ENCODE measurements at places on chromosomes 5 and 9.

DNA sequence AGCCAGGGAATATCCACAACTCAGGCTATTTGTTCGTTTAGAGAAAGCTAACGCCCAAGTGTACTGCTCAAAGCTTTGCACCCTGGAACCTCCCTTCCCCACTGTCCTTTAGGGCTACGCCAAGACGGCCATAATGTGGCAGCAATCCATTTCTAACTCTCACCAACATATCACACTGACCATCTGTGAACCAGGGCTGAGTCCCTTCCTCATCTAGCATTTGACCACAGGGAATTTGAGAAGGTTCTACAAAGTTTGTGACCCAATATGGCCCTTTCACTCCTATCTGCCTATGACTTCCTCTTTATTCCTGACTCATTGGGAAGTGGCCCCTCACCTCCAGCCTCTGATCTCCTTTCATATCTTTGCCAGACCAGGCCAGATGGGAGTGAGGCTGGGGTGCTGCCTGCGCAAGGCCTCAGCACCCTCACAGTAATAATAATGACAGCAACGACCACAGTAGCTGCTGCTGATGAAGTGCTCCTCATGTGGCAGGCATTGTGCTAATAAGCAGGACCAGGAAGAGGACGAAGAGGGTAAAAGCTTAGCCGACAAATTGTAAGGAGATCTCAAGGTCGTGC is 9.3 kb upstream of the ARAP3 start:
- DNase-seq = no peak

- DNase-seq = no peak
These were observed 198.1 kb downstream of the CHSY3 start for GRCh38 chr5:130102375-130102774.

DNA sequence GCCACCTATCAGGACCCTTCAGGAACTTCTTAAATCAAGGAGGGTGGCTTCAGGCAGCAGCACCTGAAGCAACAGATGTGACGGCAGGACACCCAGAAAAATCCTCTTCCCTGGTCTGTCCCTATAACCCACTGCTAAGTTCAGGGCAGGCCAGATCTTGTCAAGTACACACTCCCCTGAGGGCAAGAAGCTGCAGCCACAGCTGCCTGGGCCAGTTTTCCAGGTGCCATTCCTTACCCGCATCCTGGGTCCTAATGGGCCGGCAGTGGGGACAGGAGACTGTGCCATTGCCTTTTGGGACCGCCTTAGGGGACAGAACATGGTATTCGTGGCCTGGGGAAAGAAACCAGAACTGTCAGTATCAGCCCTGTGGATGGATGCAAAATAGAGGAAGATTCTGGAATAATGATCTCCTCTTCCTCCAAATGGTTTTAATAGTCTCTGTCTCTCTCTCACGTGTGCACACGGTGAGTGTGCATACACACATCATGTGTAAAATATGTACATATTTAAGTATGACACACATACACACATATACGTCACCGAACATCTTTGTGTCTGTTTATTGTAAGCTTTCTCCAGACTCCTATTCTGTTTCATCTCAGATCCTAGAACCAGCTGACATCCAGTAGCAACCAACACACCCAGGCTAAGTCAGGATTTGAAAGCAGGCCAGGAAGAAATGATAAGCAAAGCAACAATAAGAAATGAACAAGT is 14.0 kb downstream of the ORM2 start:
- DNase-seq = no peak

DNA sequence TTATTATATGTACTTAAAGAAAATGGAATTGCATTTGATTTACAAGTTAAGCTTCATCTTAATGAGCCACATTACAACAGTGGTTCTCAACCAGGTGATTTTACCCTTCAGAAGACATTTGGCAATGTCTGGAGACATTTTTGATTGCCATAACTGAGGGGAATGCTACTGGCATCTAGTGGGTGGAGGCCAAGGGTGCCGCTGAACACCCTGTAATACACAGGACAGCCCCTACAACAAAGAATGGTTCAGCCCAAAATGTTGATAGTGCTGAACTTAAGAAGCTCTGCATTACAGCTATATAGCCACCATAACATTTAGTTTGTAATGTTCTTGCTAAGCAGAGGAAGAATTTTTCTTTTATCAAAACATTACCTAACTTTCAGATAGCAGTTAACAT is 103.1 kb downstream of the PAM start:
- DNase-seq = no peak

DNA sequence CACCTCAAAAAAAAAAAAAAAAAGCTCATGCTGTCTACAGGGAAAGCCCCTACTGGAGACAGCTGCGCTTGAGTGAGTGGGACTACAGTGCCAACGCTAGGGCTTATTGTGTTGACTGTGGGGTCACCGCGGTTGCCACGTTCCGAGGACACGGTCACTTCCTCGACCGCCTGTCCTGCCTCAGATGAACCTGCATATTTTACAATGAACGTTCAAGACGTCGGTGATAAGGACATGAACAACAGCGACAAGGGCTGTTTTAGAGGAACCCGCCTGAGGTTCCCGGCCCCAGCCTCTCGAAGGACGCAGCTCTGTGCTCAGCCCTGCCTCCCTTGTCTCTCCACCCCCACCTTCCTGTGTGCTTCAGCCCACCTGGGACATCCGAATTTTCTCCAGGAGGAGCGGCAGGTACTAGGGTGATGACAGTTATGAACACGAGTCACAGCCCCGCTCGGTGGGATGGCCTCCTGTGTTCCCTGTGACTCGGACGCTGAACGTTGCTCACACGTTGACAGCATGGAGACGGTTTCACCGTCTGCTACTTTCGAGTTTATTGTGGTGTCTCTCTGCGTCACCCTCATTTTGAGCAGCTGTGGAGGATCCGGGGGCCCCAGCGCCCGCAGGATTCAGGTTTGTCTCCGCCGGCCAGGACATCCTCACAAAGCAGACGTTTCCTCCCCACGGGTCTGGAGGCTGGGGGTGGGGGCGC is 11.3 kb upstream of the DIPK1B start:
- no peak for DNase-seq

DNA sequence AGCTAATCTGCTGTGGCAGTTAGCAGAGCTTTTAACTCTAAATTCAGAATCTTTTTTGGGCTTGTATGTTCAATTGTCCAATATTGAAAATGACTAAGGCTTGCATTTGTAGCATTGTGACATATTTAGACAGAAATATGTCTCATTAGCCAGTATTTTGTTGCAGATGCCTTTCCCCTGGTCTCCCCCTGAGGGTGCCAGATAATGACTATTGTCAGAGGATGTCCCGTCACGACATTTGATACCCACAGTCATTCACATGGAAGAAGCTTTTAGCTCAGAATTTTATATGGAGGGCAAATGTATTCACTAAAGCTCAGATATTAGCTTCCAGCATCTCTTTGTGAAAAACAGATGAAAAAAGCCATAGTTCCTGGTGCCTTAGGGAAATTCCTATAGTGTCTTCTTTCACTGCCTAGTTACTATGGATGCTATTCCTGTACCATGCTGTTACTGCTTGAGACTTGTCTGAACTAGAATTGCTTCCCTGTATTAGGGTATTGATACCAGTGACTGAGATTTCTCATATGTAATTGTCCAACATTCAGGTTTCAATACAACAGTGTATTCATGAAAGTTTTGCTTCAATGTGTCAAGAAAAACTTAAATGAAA is 96.2 kb downstream of the CCDC192 start:
- DNase-seq = no peak

- DNase-seq = no peak
These were observed 73.3 kb upstream of the TARS1 start for GRCh38 chr5:33367416-33367815.

DNA sequence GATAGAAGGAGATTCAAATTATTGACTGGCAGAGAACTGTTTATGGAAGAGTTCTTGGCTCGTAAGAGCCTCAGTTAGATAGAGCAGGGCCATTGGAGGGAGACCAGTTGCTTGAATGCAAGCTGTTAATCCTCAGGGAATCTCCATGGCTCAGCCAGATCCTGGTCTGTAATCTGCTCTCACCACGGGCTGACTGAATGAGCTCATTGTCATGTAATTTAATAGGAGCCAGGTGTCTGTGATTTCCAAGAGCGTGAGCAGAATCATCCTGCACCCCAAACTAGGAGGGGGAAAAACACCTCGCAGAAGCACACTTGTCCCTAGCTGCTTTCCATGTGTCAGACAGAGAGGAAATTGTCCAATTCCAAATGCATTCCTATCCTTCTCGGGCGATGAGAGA is 19.1 kb upstream of the KCNMB1 start:
- DNase-seq = no peak

- DNase-seq = no peak
These were observed 176.3 kb downstream of the TMEM161B start for GRCh38 chr5:88092358-88092757.

- no peak for DNase-seq
These were observed 33.9 kb downstream of the NR4A3 start for GRCh38 chr9:99855467-99856176.

GRCh38 chr9:16543686-16544085 is 326.8 kb downstream of the BNC2 start:
- DNase-seq = no peak

DNA sequence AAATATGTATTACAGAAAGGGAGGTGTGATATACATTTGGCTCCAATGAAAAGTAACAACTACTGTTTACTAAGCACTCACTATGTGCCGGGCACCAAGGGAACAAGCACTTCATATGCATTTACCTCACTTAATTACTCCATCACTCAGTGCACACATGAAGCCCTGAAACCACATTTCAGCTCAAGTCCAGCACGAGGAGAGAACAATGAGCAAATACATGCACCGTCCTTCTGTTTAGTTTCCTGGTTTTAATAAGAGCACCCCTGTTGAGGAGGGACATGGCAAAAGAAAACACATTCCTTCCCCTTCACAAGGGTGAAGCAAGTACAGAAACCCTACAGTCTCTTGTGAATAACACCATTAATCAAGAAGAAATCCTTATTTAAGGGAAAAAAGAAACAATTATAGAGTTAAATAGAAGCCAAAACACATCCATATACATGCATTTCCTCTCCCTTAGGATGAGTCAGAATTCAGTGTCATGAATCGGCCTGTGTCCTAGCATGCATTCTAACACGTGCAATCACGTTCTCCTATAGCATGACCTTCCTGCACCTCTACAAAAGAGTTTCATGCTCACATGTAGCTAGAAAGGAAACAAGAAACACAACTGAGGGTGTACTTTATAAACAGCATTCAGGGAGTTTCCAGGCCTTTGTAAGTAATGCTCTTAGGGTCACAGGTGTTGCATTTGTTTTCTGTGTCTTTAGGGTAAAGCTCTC is 411.6 kb downstream of the BNC2 start:
- DNase-seq = no peak

DNA sequence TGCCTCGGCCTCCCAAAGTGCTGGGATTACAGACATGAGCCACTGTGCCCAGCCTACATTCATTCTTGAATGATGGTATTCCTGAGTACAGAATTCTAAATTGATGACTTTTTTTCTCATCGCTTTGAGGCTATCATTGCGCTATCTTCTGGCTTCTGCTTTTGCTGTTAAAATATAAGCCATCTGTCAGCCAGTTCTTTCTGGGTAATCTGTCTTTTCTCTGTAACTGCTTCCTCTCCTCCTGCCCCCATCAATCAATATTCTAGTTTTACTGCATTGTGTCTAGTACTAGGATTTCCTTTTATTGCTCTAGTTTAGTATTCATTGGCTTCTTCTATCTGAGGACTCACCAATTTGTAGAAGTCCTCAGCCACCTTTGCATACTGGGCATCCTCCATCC is 89.0 kb downstream of the PLPP1 start:
- no peak for DNase-seq

GRCh38 chr9:114315723-114316363 is 7.1 kb upstream of the ORM1 start:
- DNase-seq = no peak

- peak; percentile 12 for DNase-seq
These were observed at the start of gene DRD1 for GRCh38 chr5:175444060-175444904. Gene DRD1, minus strand, starts transcription at chr5:175444182. Its CDS starts 1,083 bp downstream, at chr5:175443099.

- DNase-seq = peak; percentile 8
These were observed 31.1 kb downstream of the FOXD1 start for GRCh38 chr5:73417303-73418034.

GRCh38 chr9:14485366-14485765 is 171.4 kb upstream of the NFIB start:
- no peak for DNase-seq

- no peak for DNase-seq
These were observed 1603.4 kb downstream of the MAT2B start for GRCh38 chr5:165108809-165109208.

DNA sequence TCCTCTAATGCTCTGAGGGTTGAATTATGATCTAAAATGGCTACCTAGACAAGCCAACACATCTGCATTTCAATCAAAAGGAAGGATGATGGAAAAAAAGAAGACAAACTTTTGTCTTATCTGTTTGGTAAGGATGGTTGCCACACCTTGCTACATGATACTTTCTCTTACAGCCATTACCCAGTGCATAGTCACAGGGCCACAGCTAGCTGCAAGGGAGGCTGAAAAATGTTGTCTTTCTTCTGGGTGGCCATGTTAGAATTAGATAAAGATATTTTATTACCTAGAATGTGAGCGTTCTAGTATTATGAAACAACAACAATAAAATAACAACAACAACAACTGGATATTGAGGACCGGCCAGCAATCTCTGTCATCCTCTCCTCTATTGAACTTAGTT is 4.7 kb upstream of the AOPEP start:
- no peak for DNase-seq

DNA sequence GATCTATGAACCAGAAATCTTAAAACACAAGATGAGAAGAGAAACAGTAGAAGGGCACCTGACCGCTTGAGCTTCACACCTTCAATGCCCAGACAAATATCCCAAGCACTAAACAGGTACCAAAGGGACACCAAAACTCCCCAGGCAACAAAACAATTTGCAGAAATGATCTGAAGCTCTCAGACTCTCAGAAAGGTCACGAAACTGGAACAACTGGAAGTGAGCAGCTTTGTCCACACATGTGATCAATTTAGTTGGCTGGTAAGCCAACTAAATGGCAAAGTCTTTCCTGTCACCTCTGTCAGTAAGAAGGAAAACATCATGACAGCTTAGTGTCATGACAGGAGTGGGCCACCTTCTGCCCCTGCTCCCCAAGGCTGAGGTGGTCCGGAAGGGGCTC is 4.1 kb downstream of the IPPK start:
- no peak for DNase-seq

- DNase-seq = no peak
These were observed 30.4 kb downstream of the HMGCR start for GRCh38 chr5:75367401-75367800.

DNA sequence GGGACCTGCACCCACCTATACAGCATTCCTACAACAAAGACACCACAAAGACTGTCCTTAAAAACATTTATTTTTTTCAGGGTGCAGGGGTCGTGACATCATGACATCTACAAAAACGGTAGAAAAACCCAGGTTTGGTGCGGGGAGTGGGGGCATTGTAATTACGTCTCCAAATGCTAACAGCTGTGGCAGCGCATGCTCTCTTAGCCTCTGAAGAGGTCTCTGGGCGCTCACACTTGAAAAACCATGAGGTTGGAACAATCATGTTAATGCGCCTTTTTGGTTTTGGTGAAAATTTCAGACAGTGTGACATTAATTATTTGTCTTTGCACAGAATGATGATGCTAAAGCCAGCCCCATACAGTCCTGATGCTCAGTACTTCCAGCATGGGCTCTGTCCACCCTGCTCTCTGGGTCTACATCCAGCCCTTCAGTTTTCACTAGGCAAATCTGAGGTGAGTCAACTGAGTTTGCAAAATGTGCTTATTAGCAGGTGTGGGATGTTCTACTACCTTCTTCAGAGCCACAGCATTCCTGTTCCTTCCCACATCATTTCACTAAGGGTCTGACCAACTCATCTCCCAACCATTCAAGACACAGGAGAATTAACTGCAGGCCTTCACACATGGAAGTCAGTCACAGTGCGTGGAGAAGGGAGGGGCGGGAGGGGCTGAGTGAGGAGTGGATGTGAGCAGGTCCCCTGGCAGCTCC is 14.1 kb downstream of the ALDH1B1 start:
- DNase-seq = no peak

All from hypothalamus (tissue), 51 donors.